Islet precursor cell (in vitro differentiated cells): ENCODE measurements at places on chromosomes 6 and 20.

DNA sequence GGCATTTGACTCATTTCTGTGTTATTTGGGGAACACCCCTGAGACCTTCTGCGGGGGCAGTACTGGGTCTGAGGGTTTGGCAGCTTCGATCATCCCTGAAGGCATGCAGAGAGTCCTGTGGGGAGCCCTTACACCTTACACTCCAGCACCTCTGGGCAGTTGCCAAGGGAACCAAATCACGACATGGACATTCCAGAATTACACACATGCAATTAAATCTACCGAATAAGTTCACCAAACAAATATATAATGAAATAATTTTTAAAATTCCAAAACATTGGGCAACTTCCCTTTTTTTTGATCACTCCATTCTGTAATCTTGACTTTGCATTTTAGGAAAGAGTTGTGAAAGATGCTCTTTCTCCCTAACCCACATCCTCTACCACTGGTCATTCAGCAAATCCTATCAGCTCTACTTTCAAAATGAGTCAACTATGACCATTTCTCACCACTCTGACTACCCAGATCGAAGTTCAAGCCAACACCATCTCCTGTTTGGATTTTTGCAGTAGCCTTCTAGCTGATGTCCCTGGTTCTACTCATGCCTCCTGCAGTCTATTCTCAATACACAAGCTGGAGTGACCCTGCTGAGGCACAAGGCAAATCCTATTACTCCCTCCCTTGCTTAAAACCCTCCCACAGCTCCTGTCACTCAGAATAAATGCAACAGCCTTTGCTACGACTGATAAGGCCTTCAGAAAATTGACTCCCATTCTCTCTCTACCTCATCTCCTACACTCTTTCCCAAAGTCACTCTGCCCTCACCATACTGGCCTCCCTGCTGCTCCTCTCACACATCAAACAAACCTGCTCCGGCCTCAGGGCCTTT, 533.3 kb downstream of the HACE1 start:
- no peak for DNase-seq

GRCh38 chr6:10759312-10759839, 11.8 kb downstream of the TMEM14B start:
- peak; percentile 64 for DNase-seq

DNA sequence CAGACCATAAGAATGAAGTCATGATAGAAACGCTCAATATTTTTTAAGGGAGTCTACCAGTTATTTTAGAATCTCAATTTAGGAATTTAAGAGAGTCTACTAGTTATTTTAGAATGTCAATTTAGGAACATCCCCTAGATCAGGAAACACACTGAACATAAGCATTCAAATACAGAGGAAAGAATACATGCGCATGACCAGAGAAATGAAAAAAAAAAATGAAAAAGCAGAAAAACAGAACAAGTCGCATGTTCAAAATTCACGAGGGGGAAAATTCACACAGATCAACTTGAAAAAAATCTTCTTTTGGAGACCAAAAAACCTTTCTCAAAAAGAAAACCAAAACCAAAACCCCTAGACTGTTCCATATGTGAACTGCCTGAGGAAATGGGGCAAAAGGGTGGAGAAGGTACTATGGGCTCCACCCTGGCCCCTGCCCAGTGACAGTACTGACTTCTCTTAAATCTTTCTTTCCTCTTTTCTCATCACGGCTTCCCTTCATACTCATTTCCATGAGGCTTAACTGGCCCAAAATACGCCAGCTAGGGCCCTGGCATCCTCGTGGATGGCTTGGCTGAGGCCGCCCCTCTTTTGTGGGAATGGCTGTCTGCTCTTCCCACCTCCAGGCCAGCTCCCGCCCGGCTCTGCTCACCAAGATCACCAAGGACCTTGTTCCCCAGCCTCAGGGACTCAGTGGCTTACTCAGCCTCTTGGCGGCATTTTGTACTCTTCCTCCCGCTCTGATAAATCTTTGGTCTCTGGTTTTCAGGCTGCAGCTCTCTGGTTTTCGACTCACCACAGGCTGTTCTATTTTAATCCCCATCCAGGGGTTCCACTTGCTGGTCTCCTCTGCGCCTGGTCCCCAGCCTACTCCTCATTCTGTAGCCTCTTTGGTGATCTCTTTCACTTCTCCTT, 11.2 kb downstream of the ZBTB2 start:
- peak; percentile 57 for DNase-seq

- DNase-seq = peak; percentile 75
Observed at GRCh38 chr6:84762220-84763002, 2.0 kb downstream of the TBX18 start.

- no peak for DNase-seq
Observed at GRCh38 chr20:50295762-50296449, 105.3 kb downstream of the CEBPB start.

GRCh38 chr6:28335564-28336283, at the start of gene ZSCAN31:
Gene ZSCAN31, minus strand, starts transcription at chr6:28336148. Its CDS starts 6,465 bp downstream, at chr6:28329683.
- DNase-seq = peak; percentile 99

DNA sequence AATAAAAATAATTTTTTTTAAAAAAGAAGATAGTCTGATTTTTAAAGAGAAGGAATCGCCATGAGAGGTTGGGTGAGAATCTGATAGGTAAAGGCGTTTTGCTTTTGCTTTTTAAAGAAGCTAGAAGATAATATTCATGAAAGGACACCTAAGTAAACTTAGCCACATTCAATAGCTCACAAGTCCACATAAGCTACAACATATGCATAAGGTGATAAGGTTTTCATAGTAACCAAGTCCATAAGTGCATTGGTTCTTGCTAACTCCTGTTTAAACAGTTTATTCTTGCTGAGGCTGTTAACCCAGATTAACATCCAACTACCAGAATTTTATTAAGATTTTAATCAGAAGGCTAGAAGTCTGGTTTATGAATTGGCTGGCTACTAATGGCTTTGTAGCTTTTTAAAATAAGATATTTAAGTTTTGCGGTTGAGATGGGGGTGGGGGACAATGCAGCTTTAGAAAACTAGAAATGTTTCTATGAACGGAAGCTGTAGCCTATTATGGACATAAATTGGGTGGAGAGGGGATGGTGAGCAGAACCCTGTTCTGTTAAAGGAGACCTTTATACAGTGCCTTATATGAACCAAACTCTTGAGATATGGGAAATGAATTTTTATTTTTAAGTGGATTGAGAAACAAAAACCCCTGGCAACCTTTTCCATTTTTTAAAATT, 235.1 kb downstream of the ZFAND3 start:
- no peak for DNase-seq

- DNase-seq = peak; percentile 57
Observed at GRCh38 chr6:4316867-4317400, 181.6 kb upstream of the ECI2 start.

- DNase-seq = no peak
Observed at GRCh38 chr20:48302844-48303542, 517.7 kb upstream of the SULF2 start.

GRCh38 chr6:41757931-41758640, 10.9 kb upstream of the PGC start:
- DNase-seq = peak; percentile 67

GRCh38 chr6:20757761-20758160, 223.5 kb downstream of the CDKAL1 start:
- DNase-seq = no peak
